Cerebellum (tissue), 4 donors: ENCODE measurements at places on chromosomes 7 and 10. TPM values are rescaled to one million over a fixed set of nuclear protein-coding genes. Genes with fewer than 3 reads are reported as not detected.

Gene ALOX5
- 2.0 TPM for total RNA-seq

Gene SPDYE9
- not detected for total RNA-seq

Gene SPDYE2B
- not detected for total RNA-seq

Gene KCNMA1
- total RNA-seq = 109 TPM

Gene ANKRD22
- not detected for total RNA-seq

Gene FAM25G
- not detected for total RNA-seq

Gene PLEKHS1
- total RNA-seq = not detected

Gene GPR37
- 10.7 TPM for total RNA-seq

Gene RAPGEF5
- total RNA-seq = 65.8 TPM

Gene OPN1SW
- 0.45 TPM for total RNA-seq

Gene ACHE
- 14.4 TPM for total RNA-seq

Gene ASB10
- total RNA-seq = not detected

Gene COL26A1
- total RNA-seq = 16.3 TPM

Gene SPOCK2
- 118 TPM for total RNA-seq

Gene SPDYE11
- not detected for total RNA-seq

Gene NXPH1
- 22.4 TPM for total RNA-seq

Gene AGAP5
- 9.6 TPM for total RNA-seq

Gene ZPBP
- total RNA-seq = not detected

Gene TLL2
- 1.2 TPM for total RNA-seq

Gene FXYD4
- total RNA-seq = not detected

Gene MMRN2
- total RNA-seq = 5.2 TPM

Gene ADAM8
- total RNA-seq = 1.6 TPM

Gene MPP7
- total RNA-seq = 5.6 TPM

Gene FEZF1
- not detected for total RNA-seq

Gene AKR1B1
- 35.7 TPM for total RNA-seq

Gene LRMDA
- total RNA-seq = 0.91 TPM

Gene TUBB8
- not detected for total RNA-seq

Gene GPNMB
- total RNA-seq = 5.2 TPM

Gene GPR15LG
- 0.36 TPM for total RNA-seq

Gene VTI1A
- 59.8 TPM for total RNA-seq

Gene TUBAL3
- 0.27 TPM for total RNA-seq

Gene AIMP2
- 18.4 TPM for total RNA-seq

Gene SAP25
- not detected for total RNA-seq

Gene TCF7L2
- 6.5 TPM for total RNA-seq

Gene AKR1C4
- total RNA-seq = not detected

Gene TMEM130
- 7.6 TPM for total RNA-seq

Gene OPALIN
- total RNA-seq = not detected

Gene MRPS24
- total RNA-seq = 21.8 TPM

Gene PTF1A
- 4.4 TPM for total RNA-seq

Gene PDE6C
- not detected for total RNA-seq

Gene CDC14C
- not detected for total RNA-seq

Gene CEP55
- total RNA-seq = 6.4 TPM

Gene HOGA1
- 3.4 TPM for total RNA-seq

Gene PLXNA4
- 20.4 TPM for total RNA-seq

Gene SPDYE17
- not detected for total RNA-seq

Gene ECHDC3
- 1.3 TPM for total RNA-seq

Gene ERVW-1
- not detected for total RNA-seq

Gene TMEM236
- 0.18 TPM for total RNA-seq

Gene LMBR1
- total RNA-seq = 149 TPM

Gene C1GALT1
- 34.8 TPM for total RNA-seq

Gene SLC29A4
- 22.6 TPM for total RNA-seq

Gene SFR1
- total RNA-seq = 9.4 TPM

Gene DOCK1
- 47.7 TPM for total RNA-seq
